ENCODE measurements at places on chromosomes 3 and 15. TPM values are rescaled to one million over a fixed set of nuclear protein-coding genes. Genes with fewer than 3 reads are reported as not detected.
A peak's percentile ranks its signal among the peaks of the same experiment; 100 is the strongest.

DNA sequence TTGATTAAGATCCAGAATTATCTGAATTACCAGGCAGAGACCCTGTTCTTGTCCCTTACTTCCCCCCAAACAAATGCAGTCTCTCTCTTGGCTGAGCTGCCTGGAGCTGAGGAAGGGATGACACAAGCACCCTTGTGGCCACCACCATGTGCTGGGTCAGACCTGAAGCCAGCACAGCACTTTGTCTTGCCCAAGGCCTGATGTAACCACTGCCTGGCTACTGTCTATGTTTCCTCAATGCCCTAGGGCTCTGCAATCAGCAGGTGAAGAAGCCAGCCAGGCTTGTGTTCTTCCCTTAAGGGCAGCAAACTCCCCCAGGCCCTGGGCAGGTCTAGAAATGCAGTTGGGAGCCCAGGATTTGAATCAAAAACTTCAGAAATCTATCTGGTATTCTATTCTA lies 15.8 kb upstream of the CASR start:
- H3K27me3 ChIP-seq: peaks cover 13% of the 10 kb centered on the region
- H3K27ac ChIP-seq: no peak overlapping the region
- H3K4me3 ChIP-seq: no peak overlapping the region
- H3K4me1 ChIP-seq: no peaks in the 10 kb centered on the region

GRCh38 chr3:136173939-136174490 lies 22.1 kb downstream of the MSL2 start:
- H3K27ac ChIP-seq: no peak overlapping the region
- peaks cover 17% of the 10 kb centered on the region for H3K4me1 ChIP-seq
- H3K27me3 ChIP-seq: no peaks in the 10 kb centered on the region

GRCh38 chr15:63901912-63902670 lies 68.3 kb upstream of the HERC1 start:
- DNase-seq: no peak
- no peak overlapping the region for H3K4me3 ChIP-seq
- H3K27me3 ChIP-seq: no peaks in the 10 kb centered on the region
- peaks cover 42% of the 10 kb centered on the region for H3K4me1 ChIP-seq

DNA sequence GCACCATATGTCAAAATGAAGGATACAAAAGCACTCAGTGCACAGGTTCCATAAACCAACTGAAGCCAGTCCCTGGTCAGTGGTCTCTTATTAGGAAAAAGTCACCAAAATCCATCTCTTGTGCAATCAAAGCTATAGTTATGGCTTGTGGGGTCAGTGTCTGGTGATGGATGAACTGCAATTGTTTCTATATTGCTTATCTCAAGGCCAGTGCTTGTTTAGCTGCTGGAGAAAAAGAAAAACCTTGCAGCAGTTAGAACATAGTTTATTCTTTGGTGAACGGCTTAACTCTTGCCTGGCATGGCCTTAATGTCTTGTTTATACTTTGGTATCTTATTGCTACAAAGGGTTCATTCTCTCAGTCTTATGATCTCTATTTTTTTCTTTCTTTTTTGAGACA lies 2.9 kb upstream of the UQCRC1 start:
- no peaks in the 10 kb centered on the region for H3K27me3 ChIP-seq
- no peak overlapping the region for H3K4me3 ChIP-seq
- H3K36me3 ChIP-seq: peaks cover 18% of the 10 kb centered on the region
- no peak for DNase-seq

GRCh38 chr3:10757021-10757820 lies 58.8 kb upstream of the SLC6A11 start:
- peaks cover 10% of the 10 kb centered on the region for H3K4me1 ChIP-seq
- no peak overlapping the region for H3K4me3 ChIP-seq
- no peak for DNase-seq
- H3K36me3 ChIP-seq: no peaks in the 10 kb centered on the region
- H3K27ac ChIP-seq: no peak overlapping the region

DNA sequence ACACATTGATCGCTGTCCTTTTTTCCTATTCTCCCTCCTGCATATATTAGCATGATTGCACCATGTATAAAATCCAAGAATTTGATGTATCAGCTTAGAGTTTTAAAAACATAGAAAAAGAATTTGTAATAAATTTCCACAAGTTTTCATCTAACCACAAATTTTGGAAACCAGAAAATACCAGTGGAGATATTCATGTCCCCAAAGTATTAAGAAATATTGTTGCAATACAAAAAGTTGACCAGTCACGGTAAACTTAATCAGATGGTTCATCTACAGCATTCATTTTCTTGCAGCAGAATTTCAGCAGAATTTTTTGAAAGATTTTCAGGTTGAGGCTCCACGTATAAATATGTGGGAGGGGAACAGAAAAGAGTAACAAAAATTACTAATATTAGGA lies 500.9 kb upstream of the MDFIC2 start:
- H3K36me3 ChIP-seq: no peaks in the 10 kb centered on the region
- no peak overlapping the region for H3K4me3 ChIP-seq
- no peak for DNase-seq
- no peak overlapping the region for H3K27ac ChIP-seq
- H3K27me3 ChIP-seq: peaks cover 2% of the 10 kb centered on the region

DNA sequence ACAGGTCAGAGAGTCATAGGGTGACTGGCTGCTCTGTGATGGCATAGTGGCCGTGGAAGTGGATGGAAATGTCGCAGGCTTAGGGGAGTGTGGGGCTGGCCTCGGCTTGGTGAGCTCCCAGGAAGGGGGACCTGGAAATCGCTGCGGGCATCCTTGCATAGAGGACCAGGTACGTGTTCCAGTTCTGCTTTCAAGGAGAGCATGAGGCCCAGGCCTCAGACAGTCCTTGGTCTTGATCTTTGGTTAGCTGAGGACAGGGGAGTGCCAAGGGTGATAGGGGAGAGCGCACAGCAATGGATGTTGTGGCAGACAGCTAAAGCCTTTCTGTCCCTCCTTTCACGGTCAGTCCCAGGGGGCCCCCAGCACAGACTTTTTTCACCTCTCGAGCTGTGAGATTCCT lies 110.5 kb downstream of the SNRPN start:
- H3K36me3 ChIP-seq: peaks cover 93% of the 10 kb centered on the region
- no peak for DNase-seq
- no peaks in the 10 kb centered on the region for H3K27me3 ChIP-seq
- H3K4me3 ChIP-seq: no peak overlapping the region
- H3K4me1 ChIP-seq: no peaks in the 10 kb centered on the region

DNA sequence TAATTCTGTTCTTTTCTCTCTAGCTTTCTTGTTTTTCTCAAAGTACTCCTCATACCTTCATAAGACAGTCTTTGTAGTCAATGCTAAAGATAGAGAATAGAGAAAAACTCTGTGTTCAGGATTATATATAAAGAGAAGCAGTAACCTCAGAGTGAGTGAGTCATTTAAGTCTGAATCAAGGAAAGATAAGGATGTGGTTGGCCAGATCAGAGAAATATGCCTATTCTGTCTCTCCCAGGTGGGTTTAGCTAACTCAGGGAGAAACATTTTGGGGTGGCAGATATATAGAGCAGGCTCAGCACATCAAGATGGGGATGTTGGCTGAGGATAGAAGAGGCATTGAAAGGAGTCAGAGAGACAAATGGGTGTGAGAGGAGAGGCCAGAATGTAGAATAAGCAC lies 31.4 kb downstream of the GTF2E1 start:
- no peak for DNase-seq
- H3K36me3 ChIP-seq: peaks cover 22% of the 10 kb centered on the region
- peaks cover 17% of the 10 kb centered on the region for H3K4me1 ChIP-seq
- H3K27me3 ChIP-seq: no peaks in the 10 kb centered on the region

- peaks cover 5% of the 10 kb centered on the region for H3K36me3 ChIP-seq
- DNase-seq: no peak
- no peaks in the 10 kb centered on the region for H3K27me3 ChIP-seq
- peaks cover 19% of the 10 kb centered on the region for H3K4me1 ChIP-seq
Observed at GRCh38 chr3:170046269-170047132, 8.7 kb downstream of the GPR160 start.

DNA sequence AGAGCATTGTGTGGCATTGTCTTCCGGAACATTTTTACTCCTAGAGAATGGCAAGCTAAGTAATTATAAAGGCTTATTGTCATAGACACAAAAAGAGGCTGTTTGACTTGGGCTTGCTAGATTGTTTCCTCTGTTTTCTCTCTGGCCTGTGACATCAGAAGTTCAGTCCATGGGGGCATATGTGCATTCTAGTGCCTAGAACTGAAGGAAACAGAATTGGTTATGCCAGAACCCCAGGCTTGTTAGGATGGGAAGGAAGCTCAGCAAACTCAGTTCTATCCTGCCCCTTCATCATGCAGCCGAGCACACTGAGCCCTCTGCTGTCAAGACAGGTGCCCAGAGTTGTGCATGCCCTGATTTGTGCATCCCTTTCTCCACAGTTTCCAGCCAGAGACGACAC lies 131.3 kb downstream of the PDE8A start:
- H3K27me3 ChIP-seq: no peaks in the 10 kb centered on the region
- no peak overlapping the region for H3K4me3 ChIP-seq
- peaks cover 17% of the 10 kb centered on the region for H3K36me3 ChIP-seq
- peaks cover 6% of the 10 kb centered on the region for H3K4me1 ChIP-seq
- DNase-seq: no peak

DNA sequence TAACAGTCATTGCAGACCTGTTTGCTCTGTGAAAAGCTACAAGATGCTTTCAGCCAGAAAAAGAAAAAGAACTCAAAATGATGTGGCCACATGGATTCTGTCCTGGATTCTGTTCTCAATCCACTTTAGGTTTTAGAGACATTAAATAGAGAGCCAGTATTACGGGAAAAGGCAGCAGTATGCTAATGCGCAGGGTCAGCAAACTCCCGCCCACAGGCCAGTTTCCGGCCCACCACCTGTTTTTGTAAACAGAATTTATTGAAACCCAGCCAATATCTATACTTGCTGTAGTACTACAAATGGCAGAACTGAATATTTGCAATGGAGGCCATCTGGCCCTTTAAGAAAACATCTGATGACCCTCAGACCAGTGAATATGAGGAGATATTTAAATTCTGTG lies 416.1 kb downstream of the ERC2 start:
- no peak overlapping the region for H3K4me3 ChIP-seq
- DNase-seq: no peak
- no peaks in the 10 kb centered on the region for H3K27me3 ChIP-seq
- no peaks in the 10 kb centered on the region for H3K4me1 ChIP-seq

DNA sequence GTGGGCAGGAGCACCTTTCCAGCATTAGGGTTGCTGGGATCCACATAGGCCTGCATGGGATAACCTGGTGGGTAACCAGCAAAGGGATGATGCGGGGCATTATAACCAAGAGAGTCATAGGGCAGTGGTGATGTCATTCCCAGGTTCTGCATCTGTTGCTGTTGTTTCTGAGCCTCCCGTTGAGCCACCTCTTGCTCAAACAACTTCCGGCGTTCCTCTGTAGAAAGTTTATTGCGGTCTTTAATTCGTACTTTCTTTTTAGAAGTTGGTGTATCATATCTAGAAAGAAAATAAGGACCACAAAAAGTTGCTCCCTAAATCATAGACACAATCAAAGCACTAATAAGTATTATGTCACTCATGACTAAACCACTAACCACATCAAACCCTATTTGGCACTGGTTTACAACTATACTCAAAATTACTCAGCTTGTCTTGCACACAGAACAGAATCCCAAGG lies 77.8 kb downstream of the NBEAL2 start:
- no peak overlapping the region for H3K4me3 ChIP-seq
- H3K4me1 ChIP-seq: peaks cover 40% of the 10 kb centered on the region
- H3K27me3 ChIP-seq: no peaks in the 10 kb centered on the region
- peak; percentile 76 for DNase-seq

DNA sequence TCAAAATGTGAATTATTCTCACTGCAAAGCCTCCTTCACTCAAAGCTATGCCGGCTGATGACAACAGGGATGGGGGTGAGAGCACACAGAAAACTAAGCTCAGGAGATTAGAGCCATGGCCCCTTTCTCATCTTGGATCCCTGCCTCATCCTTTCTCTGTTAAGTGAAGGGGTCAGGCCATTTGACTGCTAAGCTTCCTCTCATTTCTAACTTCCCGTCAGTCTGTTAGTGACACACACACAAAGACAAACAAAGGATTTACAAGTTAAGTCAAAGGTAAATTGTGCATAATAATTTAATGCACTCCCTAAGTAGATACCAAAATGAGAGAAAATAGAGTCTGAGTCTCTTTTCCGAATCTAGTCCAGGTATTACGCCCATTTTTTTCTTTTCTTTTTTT lies 1.2 kb downstream of the SS18L2 start:
- H3K27me3 ChIP-seq: no peaks in the 10 kb centered on the region
- H3K4me3 ChIP-seq: peak overlapping the region; percentile 84
- H3K36me3 ChIP-seq: peaks cover 35% of the 10 kb centered on the region
- H3K4me1 ChIP-seq: peaks cover 41% of the 10 kb centered on the region
- no peak for DNase-seq

- no peaks in the 10 kb centered on the region for H3K27me3 ChIP-seq
- peak overlapping the region; percentile 71 for H3K27ac ChIP-seq
- H3K36me3 ChIP-seq: peaks cover 35% of the 10 kb centered on the region
- peak; percentile 55 for DNase-seq
- H3K4me3 ChIP-seq: no peak overlapping the region
Observed at GRCh38 chr3:4722103-4722502, 229.0 kb downstream of the ITPR1 start.

The TARS3 gene
- 8.1 TPM for total RNA-seq

The RBP2 gene
- total RNA-seq: not detected

The NAALADL2 gene
- not detected for total RNA-seq

The VIPR1 gene
- total RNA-seq: 0.14 TPM
